Stimulated activated CD8-positive, alpha-beta memory T cell treated with anti-CD3 and anti-CD28 coated beads, Interleukin-15, amount 100 ng/mL, for 1 hour (primary cell): ENCODE measurements at places on chromosomes 16 and 17.

DNA sequence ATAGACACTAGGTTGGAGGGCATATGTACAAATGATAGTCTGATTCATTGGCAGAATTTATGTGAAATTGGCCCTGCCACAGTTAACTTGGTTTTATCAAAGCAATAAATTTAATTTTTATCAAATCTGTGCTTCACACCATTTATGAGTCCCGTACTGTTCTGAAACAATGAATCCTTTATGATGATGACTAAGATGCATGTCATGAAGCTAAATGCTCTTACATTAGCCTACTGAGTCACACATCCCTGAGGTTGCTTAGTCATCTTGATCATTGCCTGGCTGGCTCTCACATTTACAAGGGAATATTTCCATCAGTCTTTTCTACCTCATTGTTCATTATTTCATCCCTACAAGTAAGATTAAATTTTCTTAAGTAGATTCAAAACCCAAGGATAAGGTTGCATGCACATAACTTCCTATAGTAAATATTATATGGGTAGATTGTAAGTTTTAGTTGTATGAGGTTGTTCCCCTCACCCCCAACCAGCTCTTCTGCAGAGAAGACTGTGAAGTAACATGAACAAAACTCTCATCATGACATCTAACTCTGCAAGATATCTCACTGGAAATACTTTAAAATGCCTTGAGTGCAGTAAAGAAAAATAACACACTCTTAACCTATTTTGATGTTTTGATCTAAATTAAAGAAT, 170.7 kb downstream of the CYB561 start:
- DNase-seq = no peak

DNA sequence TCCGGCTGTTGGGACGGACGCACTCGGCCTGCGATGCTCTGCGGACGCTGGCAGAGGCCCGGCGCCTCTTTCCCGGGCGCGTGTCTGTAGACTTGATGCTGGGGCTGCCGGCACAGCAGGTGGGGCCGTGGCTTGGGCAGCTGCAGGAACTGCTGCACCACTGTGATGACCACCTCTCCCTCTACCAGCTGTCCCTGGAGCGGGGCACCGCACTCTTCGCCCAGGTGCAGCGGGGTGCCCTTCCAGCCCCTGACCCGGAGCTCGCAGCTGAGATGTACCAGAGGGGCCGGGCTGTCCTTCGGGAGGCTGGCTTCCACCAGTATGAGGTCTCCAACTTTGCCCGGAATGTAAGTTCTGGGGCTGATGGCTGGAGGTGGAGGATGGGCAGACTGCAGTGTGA, 3.5 kb downstream of the RSAD1 start:
- no peak for DNase-seq

GRCh38 chr17:70369391-70369790, 200.1 kb downstream of the KCNJ2 start:
- DNase-seq = no peak

DNA sequence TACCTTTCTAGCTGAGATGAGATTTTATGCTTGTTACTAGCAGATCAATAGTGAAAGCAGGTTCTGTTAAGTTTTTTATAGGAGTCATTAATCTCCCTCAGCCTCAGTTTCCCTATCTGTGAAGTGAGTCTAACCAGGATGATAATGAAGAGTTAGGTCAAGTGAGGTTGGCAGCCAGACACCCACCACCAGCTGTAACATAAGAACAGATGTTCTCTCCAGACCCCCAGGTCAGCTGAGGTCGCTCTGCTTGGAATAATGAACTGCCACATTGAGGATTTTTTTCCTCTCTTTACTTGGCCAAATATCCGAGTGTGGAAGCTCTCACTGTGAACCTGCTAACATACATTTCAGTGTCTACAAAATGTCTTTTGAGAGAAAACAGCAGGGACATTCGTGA, 389.6 kb downstream of the WWOX start:
- DNase-seq = no peak

DNA sequence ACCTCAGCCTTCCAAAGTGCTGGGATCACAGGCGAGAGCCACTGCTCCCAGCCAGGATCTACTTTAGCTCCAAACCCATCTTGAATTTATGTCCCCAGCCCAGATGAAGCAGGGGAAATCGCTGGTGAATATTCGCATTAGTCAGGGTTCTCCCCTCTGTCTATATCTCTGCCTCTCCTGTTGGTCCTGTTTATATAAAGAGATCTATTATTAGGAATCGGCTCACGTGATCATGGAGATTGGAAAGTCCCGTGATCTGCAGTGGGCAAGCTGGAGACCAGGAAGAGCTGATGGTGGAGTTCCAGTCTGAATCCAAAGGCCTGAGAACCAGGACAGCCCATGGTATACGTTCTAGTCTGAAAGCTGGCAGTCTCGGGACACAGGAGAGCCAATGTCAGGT, 382.8 kb downstream of the SEC14L1 start:
- DNase-seq = no peak

DNA sequence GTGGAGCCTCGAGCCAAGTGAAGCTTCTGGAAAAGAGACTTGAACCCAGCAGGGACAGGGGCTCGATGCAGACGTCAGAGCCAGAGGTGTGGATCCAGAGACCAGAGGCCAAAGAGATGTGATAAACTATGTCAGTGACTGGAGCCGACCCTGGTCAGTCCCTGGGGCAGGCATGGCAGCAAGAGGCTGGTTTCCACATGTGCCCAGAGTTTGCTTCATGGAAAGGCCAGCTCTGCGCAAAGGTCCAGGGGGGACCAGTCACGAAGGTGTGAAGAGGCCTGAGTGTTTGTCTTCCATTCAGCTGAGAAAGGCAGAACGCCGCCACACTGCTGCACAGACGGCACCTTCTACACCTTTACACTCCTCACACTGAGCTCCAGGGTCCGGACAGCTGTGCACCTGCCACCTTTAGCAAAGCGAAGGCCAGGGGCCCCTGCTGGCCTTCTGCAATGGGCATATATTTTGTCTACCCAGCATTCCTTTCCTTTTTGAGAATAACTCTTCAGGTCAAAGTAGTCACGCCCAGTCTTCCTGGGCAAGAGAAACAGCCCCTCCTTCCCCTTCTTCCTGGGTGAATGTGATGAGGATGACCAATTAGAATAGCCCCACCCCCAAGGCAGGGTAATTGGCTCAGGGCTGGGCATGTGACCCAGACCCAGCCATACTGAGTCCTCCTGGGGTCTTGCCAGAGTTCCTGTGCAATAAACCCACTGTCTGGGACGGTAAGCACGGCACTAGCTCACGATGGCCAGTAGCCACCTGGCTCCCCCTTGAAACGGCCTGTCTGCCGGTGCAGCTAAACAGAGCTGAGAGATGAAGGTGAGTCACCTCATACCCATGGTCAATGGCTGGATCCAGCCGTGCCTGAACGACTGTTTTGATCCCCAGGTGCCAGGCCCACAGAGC, 2.3 kb upstream of the RPH3AL start:
- DNase-seq = no peak

GRCh38 chr16:81437865-81438264, 6.7 kb upstream of the CMIP start:
- DNase-seq = no peak

DNA sequence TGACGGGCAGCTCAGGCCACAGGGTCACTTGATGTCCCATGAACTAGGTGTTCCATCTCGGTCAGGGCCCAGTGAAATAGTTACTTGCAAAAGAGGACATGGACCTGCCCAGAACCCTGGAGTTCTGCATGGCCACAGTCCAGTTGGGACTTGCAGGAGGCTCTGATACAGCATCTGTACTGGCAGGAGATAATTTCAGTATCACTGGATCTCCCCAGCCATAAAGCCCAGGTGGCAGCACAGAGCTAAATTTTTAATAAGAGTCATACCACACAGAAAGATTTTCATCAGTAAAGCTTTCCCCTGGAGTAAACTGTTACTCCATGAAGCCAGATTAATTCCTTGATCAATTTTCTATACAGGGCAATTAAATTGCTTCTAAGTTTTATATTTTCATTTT, 18.0 kb upstream of the SLC16A5 start:
- DNase-seq = no peak

DNA sequence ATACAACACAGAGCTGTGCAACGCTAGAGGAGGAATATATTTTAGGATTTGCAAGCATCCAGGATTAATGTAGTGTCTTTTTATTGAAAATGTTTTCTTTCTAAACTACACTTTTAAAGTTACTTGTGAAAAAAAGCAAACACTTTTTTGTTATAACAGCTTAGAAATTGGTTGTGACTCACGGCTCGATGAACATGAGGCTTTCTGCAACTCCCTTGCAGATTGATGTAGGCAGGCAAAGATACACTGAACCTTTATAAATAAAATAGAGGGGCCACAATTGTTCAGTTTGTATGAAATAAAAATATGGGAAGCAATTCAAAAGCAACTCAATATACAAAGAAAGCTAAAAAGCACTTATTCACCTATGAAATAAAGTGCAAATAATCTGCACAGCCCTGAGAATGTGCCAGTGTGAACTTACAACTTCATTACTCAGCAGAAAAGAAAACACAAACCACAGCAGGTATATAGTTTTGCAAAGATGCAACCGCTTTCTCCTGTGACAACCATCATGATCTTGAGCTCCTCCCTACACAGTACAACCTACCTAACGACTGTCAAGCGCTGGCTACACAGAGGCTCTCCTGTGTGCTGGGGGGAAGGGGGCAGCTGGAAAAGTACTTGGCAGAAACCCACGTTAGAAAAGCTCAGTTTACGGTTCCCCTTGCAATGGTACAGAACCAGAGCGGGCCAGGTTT, 948 bp downstream of the LUC7L start:
- no peak for DNase-seq

GRCh38 chr16:5196204-5196603, 98.6 kb upstream of the EEF2KMT start:
- no peak for DNase-seq

GRCh38 chr17:39939588-39940419, 12.3 kb downstream of the LRRC3C start:
- no peak for DNase-seq

DNA sequence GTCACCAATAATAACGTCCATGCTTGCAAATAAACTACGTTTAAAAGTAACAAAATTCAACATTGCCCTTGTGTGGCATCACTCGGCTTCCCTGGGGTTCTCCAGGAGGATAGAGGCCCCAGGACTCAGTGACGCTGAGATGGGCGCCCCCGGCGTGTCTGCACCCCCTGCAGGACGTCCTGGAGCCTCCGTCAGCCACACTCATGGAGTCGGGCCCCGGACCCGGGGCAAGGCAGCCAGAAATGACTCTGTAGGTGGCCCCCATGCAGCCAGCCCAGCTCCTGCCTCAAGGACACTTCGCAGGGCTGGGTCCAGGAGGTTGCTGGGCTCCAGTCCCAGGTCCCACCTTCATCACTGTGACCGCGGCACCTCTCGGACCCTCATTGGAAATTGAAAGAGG, 16.6 kb upstream of the ACSF3 start:
- no peak for DNase-seq

GRCh38 chr16:75948441-75948840, 222.2 kb upstream of the CPHXL start:
- no peak for DNase-seq

DNA sequence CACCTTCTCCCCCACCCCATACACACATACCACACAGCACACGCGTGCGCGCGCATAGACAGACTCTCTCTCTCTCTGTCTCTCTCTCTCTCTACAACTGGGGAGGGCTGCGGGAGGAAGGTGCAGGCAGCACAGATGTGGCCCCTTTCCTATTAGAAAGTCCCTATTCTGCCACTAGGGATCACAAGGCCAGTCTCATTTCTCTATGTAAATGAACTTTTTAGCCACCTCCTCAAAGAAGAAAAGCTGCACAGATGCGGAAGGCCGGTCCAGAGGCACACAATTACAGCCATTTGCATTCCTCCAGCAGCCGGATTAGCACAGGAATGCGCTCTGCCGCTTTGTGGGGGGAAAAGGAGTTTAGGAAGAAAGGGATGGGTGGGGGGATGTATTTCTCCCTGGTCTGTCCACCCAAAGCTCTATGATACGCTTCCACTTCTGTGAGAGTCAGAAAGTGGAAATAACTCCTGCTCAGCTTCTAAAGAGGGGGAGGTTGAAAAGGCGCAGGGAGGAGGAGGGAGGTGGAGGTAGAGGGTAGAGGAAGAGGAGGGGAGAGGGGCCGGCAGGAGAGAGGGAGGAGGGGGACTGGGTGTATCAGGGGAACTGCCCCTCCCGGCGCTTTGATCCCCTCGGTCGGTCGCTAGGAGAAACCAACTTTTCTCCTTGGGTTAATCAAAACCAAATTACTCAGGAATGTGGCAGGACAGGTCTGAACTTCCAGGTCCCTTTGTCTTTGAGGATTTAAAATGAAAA, 11.7 kb downstream of the ZFHX3 start:
- no peak for DNase-seq

- no peak for DNase-seq
These were observed 1.3 kb upstream of the RILP start for GRCh38 chr17:1650731-1651558.

- DNase-seq = no peak
These were observed 3.6 kb upstream of the CYTH1 start for GRCh38 chr17:78785663-78786057.

GRCh38 chr16:16137110-16137509, 86.2 kb downstream of the ABCC6 start:
- no peak for DNase-seq

DNA sequence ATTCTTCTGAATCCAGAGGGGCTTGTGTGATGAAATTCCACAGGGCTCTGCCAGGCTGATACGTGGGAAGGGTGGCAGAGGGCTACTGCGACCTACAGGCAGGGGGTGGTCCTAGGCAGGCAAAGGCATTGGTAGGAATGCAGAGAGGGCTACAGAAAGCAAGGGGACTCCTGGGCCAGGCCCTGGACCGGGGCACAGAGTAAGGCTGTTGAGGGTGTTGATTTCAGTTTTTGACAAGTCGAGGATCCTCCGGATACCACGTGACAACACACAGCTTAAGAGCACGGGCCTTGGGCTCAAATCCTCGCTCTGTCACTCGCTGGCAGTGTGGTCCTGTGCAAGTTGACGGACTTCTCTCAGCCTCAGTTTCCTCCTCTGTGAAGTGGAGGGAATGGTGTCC, 19.1 kb upstream of the DOC2B start:
- no peak for DNase-seq

- DNase-seq = no peak
These were observed 6.9 kb downstream of the METRNL start for GRCh38 chr17:83086199-83086880.

DNA sequence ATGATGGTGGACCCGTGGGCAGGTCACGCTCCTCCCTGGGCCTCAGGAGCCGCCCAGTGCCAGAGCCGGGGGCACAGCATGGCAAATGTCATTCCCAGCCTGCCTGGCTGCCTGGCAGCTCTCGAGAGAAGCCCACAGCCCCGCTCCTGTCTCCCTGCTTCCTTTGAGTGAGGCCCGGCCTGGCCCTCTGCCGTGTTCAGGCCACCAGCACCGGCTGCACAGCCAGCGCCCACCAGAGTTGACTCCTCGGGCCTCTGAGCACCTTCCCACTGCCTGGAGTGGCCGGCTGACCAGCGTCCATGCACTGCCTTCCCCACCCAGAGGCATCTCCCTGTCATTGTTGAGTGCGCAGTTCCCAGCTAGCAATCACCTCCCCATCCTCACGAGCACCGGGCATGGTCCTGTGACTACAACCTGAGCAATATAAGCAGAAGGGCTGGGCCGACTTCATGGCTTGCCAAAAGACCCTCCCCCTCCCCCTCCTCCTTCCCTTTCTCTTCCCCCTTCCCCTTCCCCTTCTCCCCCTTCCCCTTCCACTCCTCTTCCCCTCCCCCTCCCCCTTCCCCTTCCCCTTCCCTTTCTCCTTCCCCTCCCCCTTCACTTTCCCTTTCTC, 11.9 kb upstream of the SLC38A10 start:
- DNase-seq = no peak

- no peak for DNase-seq
These were observed 17.7 kb upstream of the DOC2B start for GRCh38 chr17:199191-199604.
